Uterine smooth muscle cell (primary cell): ENCODE measurements at places on chromosomes 3 and 15. TPM values are rescaled to one million over a fixed set of nuclear protein-coding genes. Genes with fewer than 3 reads are reported as not detected.

INSYN1 gene
- 0.11 and 0.50 TPM in 2 replicates for total RNA-seq

OR5K1 gene
- not detected in 2 replicates for total RNA-seq

GABRR3 gene
- not detected in 2 replicates for total RNA-seq

SUCNR1 gene
- total RNA-seq: not detected in 2 replicates

CCDC32 gene
- total RNA-seq: 18.2 and 19.1 TPM in 2 replicates

TMEM212 gene
- 0.11 TPM in 1 of 2 replicates, not detected in the other for total RNA-seq

CLDN16 gene
- 0.12 TPM in 1 of 2 replicates, not detected in the other for total RNA-seq

LMCD1 gene
- total RNA-seq: 13.4 and 35.6 TPM in 2 replicates

ZNF770 gene
- total RNA-seq: 35.7 and 53.1 TPM in 2 replicates

SNX22 gene
- total RNA-seq: 0.33 and 0.87 TPM in 2 replicates

B3GNT5 gene
- total RNA-seq: 9.8 and 10.0 TPM in 2 replicates

C3orf80 gene
- 1.7 and 4.9 TPM in 2 replicates for total RNA-seq

ZIC4 gene
- not detected in 2 replicates for total RNA-seq

C2CD4A gene
- total RNA-seq: 0.12 TPM in 1 of 2 replicates, not detected in the other

TUSC7 gene
- not detected in 2 replicates for total RNA-seq

EXOG gene
- 12.0 and 15.8 TPM in 2 replicates for total RNA-seq

CATSPER2 gene
- total RNA-seq: 2.1 and 2.9 TPM in 2 replicates
